Activated T-helper 9 cell treated with anti-CD3 and anti-CD28 coated beads, Interleukin-2, amount 50 U/mL, for 16 hours (primary cell): ENCODE measurements at places on chromosomes 6 and 20.

DNA sequence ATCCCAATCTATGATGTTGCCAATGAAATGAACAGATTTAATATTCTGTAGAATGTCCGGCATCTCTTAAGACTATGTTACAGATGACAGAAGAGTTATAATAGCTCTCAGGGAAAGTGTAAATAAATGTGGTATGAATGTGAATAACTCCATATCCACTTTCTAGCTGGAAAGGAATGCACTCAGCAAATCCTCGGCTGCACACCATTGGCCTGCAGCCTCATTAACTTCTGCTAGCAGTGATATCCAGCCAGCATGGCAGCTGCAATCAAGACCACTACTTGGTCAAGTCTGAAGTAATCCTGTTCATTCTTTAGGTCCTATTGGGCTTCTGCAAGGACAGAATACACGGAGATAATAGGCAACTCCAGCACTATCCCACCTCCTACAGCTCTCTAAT is 17.3 kb upstream of the MICA start:
- no peak for DNase-seq

DNA sequence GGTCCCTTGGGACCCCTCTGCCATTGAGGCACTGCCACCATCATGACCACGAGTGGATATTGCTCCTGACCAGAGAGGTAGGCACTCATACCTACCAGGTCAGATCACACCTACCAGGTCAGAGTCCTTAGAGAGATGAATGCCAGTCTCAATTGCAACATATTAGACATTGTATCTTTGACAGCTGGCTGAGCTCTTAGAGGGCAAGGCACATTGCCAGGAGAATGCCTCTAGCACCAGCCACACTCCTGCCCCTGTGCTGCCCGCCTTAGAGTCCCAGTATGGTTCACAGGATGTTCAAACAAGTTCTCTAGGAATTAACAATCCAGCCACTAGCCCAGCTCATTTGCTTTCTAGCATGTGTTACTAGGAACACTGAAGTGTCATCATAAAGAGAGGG is 65.9 kb downstream of the TMEM244 start:
- no peak for DNase-seq

- DNase-seq: peak; percentile 11
These were observed 24.4 kb downstream of the CNBD2 start for GRCh38 chr20:35992713-35993335.

GRCh38 chr6:65671922-65672321 is 35.1 kb downstream of the EYS start:
- DNase-seq: no peak

DNA sequence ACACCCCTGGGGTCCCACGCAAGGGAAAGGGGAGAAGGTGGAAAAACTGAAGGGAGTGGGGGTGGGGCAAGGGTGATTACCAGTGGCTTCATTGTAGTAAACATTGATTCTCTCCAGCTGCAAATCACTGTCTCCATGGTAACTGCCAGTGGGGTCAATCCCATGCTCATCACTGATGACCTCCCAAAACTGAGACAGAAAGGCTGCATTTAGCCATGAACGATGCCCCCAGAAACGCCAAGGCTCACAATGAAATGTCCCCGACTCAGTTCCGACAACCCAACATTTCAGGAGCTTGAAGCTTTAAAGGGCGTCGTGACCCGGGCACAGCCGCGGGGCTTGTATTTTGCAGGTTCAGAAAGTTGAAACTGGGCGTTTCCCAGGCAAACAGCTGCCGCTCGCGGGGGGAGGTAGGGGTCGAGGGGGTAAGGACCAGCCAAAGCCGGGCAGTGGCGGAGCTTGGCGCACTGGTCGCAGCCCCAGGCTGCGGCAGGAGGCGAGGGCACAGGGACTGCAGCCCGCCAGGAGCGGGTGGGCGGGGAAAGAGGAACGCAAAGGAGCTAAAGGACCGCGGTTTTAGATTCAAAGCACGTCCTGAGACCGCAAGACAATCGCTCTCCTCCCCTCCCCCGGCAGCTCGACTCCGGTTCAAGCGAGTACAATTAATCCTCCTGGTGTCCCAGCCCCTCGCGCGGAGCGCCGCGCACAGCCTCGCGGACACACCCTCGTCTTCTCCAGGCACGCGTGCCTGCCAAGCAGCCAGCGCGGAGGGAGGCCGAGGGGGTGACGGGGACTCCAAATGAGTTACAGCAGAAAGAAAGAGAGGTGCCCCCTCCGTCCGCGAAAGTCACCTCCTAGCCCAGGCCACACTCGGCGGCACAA is 731 bp downstream of the TUBB2B start:
- DNase-seq: no peak

GRCh38 chr20:35697696-35698297 is 1.4 kb downstream of the NFS1 start:
- no peak for DNase-seq

DNA sequence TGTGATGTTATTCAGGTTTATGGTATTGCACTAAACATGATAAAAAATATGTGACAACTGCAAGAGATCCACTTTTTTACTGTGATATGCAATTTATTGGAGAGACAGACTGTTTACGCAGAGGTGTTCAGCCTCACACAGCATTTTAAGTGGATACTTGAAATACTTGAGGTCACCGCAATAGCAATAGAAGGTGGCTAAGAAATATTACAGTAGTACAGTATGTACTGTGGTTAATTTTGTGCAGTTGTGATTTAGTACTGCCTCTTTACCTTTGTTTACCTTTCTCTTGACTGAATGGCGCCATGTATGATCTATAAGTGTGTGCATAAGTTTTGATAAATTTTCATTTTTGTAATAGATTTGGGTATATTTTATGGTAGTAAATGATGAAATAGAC is 17.4 kb downstream of the MACROD2 start:
- no peak for DNase-seq

GRCh38 chr20:17969884-17970409 is 1.1 kb downstream of the MGME1 start:
- no peak for DNase-seq

- no peak for DNase-seq
These were observed 15.7 kb downstream of the DCBLD1 start for GRCh38 chr6:117498159-117498558.

DNA sequence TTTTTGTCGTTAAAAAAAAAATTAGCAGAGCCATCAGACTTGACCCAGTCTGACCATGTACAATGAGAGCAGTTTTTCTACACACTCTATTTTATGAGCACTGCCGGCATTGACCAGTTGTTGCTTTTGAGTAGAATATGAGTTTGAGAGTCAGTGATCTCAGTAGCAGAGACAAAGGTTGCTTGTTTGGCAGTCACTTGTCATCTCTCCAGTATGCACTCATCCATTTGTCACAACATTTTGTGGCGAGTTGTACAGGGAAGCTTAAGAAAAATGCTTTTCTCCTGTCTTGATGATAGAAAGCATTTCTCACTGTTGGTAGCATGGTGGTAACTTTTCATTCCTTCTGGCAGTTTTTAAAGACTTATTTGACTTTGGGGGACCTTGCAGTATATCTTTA is 159.9 kb downstream of the MMS22L start:
- DNase-seq: no peak

GRCh38 chr6:112786801-112787200 is 439.7 kb downstream of the RFPL4B start:
- DNase-seq: no peak

DNA sequence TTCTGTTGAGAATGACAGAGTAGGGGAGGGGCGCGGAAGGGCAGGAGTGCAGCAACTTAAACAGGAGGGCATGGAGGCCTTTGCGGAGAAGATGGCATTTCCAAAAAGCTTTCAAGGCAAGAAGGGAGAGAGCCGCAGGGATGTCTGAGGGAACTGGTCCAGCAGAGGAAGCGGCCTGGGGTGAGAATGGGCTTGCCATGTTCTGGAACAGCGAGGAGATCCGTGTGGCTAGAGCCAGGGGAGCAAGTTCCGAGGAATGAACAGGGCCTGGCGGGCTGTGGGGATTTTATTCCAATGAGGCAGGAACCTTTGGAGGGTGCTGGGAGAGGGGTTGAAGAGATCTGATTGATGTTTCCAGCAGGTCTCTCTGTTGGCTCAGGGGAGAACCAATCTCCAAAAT is 86.1 kb downstream of the PREX1 start:
- DNase-seq: no peak

DNA sequence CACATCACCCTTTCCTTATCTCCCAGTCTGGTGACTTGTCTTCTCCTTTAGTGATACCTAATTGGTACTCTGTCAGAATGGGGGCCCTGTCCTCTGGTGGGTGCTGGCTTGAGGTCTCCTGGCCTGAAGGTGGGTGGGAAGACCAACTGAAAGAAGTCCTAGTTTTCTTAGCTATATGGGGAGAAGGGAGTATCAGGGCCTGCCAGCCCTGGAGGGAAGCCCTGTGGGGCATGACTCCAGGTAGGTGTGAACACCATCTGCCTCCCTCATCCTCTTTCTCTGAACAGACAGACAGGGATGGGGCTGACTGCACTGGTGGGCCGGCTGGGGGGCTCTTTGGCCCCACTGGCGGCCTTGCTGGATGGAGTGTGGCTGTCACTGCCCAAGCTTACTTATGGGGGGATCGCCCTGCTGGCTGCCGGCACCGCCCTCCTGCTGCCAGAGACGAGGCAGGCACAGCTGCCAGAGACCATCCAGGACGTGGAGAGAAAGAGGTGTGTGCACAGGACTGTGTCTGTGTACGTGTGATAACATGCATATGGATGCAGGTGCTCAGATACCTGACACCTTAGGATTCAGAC is 4.8 kb downstream of the CRIP3 start:
- DNase-seq: no peak

- DNase-seq: peak; percentile 48
These were observed 50.1 kb upstream of the SLC32A1 start for GRCh38 chr20:38674092-38674764.

- no peak for DNase-seq
These were observed 83.5 kb downstream of the CTNNBL1 start for GRCh38 chr20:37777012-37777950.

DNA sequence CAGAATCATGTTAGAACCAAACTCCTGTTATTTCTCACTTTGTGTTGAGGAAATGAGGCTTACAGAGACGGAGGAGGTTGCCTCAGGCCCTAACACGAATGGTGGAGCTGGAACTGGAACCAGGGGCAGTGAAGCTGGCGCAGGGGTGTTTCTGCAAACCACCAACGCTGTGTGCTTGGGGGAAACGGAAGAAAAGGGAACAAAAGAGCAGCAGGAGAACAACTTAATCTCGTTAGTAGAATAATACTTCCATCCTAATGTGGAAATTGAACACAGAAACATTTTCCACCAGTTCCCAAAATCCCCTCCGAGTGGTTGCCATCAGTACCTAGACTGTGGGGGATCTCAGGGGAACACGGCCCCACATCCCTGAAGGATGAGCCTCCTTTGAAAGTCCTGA is 103.4 kb upstream of the FRMD1 start:
- DNase-seq: no peak

DNA sequence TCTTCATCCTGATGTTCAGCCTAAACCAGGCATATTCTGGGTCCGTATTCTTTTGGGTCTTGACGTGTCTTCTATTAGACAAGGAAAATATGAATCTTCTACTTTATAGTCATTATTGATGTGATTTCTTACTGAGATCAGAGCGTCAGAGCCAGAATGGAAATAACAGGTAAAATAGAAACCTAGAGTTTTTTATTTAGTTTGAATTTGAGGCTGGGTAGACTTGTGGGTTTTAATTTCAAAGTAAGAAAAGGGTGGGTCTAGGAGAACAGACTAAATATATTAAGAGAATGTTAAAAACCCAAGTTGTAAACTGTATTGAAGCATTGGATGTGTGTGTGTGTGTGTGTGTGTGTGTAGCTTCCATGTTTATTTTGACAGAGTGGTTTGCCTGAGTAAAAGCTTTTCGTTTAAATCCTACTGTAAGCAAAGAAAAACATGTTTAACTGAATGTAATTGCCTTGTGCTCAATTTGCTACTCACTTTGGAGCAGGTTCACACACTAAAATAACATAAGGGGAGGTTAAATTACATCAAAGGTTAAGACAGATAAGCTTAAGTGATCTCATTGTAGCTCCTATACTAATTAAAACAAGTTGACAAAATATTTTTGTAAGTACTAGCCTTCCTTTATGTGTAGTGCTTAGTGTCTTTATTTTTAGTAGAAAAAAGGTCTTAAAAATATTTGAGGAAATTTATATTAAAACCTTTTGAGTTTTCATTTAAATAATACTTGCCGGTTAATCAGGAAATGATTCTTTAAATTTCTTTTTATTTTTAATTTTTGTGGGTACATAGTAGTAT is 17.4 kb downstream of the HECA start:
- no peak for DNase-seq

DNA sequence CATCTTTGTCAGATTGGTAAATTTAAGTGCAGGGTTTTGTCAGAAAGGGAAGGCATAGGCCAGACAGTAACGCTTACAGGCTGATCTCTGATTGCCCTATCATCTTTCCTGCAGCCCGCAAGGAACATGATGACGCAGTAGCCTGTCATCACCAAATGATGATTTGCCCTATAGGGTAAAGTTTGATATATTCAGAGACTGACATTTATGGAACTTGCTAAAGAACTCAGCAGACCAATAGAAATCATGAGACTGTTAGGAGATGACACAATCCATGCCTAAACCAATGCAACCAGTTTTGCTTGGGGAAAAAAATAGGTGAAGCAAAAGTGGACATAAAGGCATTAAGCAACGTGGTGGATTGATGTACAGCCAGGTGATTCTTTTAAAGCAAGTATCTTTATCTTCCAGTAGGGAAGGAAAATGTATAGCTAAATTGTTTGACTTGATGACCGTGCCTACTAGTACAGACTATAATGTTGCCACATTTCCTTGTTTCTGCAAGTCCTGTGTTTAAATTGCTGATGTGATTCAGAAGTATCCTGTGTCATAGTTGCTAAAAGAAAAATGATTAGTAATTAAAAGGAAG is 2.4 kb downstream of the NUS1 start:
- DNase-seq: no peak
